ENCODE measurements at places on chromosomes 6 and 20.

DNA sequence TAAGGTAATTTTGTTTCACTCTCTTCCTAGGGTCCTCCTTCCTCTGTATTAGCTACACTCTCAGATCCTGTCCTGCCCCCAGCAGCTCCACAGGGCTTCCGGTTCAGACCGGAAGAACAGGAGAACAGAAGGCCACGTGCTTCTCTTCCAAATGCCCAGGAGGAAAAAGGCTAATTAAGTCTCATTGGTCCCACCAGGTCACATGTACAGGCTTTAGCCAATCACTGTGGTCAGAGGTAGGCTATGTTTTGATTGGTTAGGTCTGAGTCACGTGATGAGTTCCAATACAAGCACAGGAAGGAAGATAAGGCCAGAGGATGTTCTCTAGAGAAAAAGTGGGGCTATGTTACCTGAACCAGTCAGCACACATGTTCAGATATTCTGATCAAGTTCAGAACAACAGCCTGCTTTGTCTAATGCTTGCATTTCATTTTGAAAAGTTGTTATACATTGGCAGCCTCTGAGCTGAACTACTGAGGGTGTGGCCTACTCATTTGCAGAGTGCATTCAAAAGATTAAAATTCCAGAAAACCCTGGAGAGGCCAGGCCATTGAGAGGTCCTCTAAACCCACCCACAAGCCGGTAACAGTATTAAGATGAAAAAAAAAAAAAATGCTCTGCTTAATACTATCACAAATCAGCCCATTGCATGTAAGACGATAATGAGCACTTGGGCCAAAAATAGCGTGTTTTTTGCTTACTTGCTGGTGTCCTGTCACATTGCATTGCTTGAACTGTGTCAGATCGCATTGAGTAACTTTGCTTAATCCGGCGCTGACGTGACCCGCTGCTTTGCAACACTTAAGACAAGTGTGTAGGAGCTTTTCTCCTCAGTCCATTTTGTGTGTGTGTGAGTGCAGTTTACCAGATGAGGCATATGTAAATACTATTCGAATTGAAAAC, 170.3 kb downstream of the TSHZ2 start:
- no peak for DNase-seq

- DNase-seq: no peak
These were observed 214.4 kb upstream of the DTNBP1 start for GRCh38 chr6:15877231-15877630.

- DNase-seq: no peak
These were observed 52.7 kb downstream of the ADGRF1 start for GRCh38 chr6:46989398-46989797.

DNA sequence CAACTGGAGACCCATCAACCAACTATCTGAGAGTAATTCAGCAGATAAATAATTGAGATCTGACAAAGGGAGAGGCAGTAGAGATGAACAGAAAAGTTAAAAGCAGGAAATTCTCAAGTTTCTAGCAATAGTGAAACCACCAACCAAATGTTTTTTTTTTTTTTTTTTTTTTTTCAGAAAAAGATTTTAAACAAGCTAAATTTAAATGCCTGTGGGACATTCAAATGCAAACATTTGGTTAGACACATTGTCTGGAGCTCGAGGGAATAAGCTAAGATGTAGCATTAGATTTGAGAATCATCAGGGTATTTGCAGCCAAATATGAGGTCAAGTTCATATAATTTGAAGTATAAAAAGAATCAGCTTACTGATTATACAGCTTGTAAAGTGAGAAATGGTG, 16.4 kb downstream of the RANBP9 start:
- DNase-seq: peak; percentile 26

- DNase-seq: no peak
These were observed 43.4 kb downstream of the QKI start for GRCh38 chr6:163457637-163458561.

- no peak for DNase-seq
These were observed 664.3 kb downstream of the RFPL4B start for GRCh38 chr6:113011389-113011788.

DNA sequence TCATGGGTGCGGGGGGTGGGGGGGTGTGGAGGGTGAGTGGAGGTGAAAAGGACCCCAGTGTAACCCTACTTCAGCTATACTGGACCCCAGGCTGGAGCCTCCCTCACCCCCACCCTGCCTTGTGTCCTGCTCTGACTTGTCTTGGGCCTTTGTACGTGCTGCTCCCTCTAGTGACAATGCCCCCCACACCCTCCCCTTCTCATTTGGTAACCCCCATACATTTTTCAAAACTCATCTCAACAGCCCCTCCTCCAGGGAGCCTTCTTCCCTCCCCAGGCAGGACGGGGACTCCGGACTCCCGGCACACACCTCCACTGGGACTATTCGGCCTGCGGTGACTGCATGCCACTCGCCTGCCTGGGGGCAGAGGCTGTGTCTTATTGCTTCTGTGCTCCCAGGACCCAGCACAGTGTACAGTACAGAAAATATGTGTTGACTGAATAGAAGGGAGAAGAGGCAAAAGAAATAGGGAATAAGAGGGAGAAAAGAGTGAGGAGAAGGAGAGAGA, 108.2 kb downstream of the VEGFA start:
- DNase-seq: no peak

- DNase-seq: no peak
These were observed 426.9 kb downstream of the HTR1B start for GRCh38 chr6:77036400-77036799.

GRCh38 chr20:13865156-13865555, 80.3 kb downstream of the NDUFAF5 start:
- no peak for DNase-seq

GRCh38 chr20:50246367-50247195, 56.0 kb downstream of the CEBPB start:
- no peak for DNase-seq
